ENCODE measurements at places on chromosomes 7 and 10. TPM values are rescaled to one million over a fixed set of nuclear protein-coding genes. Genes with fewer than 3 reads are reported as not detected.

FGL2 gene
- 1.4 TPM for total RNA-seq

KAZALD1 gene
- total RNA-seq = 16.7 TPM

METTL27 gene
- total RNA-seq = 7.0 TPM

TMEM72 gene
- not detected for total RNA-seq

ADAM8 gene
- total RNA-seq = 0.09 TPM

NRAP gene
- not detected for total RNA-seq

CYP3A7 gene
- not detected for total RNA-seq

APBB1IP gene
- 0.51 TPM for total RNA-seq

ZNF775 gene
- total RNA-seq = 8.2 TPM

SPDYE1 gene
- total RNA-seq = not detected

AKR1D1 gene
- total RNA-seq = not detected

MYO3A gene
- not detected for total RNA-seq

CFAP70 gene
- 0.23 TPM for total RNA-seq

ANKRD1 gene
- 189 TPM for total RNA-seq
